ENCODE measurements at places on chromosomes 2 and 18.

DNA sequence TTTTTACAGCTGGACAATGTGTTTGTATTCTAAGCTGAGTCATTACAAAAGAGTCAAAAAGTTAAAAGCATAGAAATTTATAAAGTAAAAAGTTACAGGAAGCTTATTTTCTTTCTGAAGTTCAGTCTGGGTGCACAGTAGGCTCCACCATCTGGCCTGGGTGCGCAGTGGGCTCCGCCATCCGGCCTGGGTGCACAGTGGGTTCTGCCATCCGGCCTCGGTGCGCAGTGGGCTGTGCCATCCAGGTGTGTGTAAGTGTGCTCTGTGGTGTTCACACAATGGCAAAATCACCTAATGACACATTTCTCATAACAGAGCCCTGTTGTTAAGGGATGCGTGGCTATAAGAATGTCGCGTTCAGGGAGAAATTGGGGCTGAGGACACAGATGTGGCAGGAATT lies 195.5 kb downstream of the ANKRD30B start:
- DNase-seq: no peak

GRCh38 chr18:36718705-36719328 lies 110.0 kb downstream of the TPGS2 start:
- DNase-seq: no peak

DNA sequence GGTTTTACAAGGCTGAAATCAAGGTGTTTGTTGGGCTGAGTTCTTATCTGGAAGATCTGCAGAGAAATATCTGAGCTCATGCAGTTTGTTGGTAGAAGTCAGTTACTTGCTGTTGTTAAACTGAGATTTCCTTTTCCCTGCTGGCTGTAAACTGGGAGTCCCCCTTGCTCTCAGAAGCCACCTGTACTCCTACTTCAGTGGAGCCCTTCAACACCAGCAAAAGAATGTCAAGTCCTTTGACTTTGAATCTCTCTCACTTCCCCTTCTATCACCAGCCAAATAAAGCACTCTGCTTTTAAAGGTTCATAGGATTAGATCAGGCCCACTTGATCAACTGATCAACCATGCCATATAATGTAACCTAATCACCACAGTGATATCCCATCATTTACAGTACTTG lies 252.2 kb upstream of the CDH7 start:
- no peak for DNase-seq

- DNase-seq: no peak
These were observed 198.1 kb downstream of the MCFD2 start for GRCh38 chr2:46717344-46718121.

DNA sequence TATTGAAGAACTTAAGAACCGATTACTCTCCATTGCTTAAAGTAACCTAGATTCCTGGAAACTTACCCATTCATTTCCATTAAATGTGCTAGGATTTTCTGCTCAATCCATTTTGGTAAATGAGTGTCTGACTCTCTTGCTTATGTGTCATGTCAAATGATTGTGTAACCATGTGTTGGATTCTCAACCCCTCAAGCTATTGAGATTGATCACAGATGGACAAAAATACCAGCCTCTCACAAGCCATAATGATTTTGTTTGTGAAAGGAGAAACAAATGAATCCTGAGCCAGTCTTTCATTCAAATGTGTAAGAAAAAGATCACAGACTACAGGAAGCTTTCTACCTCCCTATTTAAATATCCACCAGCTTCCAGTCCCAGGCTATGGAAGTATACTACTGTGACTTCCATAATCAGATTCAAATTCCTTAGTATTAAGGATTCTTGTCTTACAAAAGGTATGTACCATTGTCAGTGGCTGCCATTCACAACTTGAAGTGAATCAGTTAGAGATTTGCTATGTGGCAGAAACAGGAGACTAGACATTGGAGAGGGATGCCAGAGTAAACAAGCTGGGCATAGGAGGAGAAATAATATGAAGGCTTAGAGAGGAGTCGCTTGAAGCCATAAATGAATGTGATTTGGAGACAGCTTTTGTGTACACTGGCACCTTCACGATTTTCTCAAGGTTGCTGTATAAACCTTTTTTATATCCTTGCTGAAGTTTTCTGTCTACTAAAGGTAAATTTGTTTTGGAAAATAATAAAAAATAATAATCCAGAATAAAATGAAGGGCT lies 498.5 kb upstream of the SETBP1 start:
- no peak for DNase-seq

GRCh38 chr2:144374163-144374661 lies 145.7 kb downstream of the ZEB2 start:
- DNase-seq: no peak

- peak; percentile 20 for DNase-seq
These were observed 35.4 kb upstream of the REEP1 start for GRCh38 chr2:86372641-86373502.

DNA sequence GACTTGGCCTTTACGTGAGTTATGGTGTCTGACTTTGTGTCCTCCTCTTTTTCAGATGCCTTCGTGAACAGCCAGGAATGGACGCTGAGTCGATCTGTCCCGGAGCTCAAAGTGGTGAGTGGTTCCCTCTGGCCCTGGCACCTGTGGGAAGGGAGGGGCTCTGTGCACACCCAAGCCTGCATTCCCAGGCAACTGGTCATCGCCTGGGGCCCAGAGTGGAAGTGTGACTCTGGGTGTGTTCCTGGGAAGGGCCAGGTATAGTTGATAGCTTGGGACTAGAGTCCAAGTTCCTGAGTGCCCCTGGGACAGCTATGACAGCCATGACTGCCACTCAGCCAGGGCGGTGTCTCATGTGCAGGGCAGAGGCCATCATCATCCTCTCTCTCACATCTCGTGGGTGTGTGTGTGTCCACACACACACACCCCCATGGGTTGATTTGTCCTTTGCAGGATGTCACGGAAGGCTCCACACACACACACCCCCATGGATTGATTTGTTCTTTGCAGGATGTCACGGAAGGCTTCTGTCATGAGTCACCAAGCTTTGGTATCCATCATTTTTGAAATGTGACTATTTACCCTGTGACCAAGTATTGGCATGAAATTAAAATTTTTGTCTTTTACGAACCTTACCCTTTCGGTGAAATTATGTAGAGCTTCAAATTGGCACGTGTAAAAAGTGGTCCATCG lies 215.4 kb downstream of the AGAP1 start:
- DNase-seq: no peak

- DNase-seq: no peak
These were observed 585.1 kb downstream of the SLC4A3 start for GRCh38 chr2:220212296-220213080.

DNA sequence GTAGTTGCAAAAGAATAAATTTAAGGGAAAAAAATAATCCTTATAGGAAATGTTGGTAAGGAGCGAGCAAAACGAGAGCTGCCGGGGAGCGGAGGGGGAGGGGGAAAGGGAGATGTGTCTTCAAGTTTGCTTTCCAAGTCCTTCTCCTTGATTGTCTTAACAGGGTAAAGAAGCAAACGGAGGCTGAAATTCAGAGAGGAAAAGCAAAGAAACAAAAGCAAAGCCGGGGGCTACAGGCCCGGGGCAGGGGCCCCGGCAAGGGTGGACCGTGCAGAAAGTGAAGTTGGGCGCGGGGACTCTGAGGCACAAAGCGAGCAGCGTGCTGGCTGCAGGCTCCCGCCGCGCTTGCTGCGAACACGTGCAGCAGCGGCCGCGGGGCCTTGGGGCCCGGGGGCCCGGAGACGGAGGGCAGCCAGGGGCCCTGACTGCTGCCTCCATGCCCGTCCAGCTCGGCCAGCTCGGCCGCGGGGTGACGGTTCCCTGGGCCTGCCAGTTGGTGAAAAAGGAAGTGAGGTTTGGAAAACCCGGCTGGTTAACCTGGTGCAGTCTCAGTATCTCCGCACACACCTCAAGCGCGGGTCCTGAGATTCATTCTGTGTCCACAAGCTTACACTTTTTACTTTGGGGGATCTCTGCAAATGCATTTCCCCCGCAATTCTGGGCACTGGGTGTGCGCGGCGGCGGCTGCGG lies 4.1 kb downstream of the BCL11A start:
- DNase-seq: no peak

DNA sequence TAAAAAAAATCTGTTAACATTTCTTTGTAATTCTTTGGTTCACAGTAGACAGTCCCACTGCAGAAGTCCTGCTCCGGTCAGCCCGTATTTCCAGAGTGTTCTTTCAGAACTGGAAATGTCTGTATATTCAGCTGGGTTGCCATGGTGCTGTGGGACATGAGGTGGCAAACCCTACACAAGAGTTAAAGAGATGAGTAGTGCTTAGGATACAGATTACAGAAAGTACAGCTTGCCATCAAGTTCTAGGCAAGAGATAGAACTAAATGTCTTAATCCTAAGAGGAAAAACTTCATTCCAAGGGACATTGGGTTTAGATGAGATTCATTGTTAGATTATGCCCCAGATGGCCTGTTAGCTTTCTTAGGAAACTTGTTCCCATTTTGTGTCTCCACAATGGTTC lies 60.1 kb downstream of the FMNL2 start:
- DNase-seq: no peak

GRCh38 chr2:86025976-86026743 lies 79.5 kb downstream of the POLR1A start:
- DNase-seq: no peak

DNA sequence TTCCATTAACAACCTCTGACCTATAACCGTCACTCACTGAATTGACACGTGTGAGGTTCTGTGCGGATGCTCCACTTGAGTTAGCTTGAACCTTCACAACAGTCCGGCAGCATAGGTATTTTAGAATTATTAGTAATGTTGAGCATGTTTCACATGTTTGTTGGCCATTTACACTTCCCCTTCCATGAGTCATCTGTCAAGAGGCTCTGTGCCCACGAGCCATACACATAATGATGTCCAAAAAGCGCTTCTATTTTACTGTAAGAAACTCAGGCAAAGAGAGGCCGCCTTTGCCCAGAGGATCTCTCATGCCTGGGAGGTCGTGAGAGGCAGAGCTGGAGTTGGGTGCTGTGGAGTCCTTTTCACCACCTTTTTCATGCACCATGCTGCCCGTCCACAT lies 28.9 kb upstream of the TMEM214 start:
- no peak for DNase-seq
